HCT116 (cell line): ENCODE measurements at places on chromosomes 5 and 9. TPM values are rescaled to one million over a fixed set of nuclear protein-coding genes. Genes with fewer than 3 reads are reported as not detected.

DNA sequence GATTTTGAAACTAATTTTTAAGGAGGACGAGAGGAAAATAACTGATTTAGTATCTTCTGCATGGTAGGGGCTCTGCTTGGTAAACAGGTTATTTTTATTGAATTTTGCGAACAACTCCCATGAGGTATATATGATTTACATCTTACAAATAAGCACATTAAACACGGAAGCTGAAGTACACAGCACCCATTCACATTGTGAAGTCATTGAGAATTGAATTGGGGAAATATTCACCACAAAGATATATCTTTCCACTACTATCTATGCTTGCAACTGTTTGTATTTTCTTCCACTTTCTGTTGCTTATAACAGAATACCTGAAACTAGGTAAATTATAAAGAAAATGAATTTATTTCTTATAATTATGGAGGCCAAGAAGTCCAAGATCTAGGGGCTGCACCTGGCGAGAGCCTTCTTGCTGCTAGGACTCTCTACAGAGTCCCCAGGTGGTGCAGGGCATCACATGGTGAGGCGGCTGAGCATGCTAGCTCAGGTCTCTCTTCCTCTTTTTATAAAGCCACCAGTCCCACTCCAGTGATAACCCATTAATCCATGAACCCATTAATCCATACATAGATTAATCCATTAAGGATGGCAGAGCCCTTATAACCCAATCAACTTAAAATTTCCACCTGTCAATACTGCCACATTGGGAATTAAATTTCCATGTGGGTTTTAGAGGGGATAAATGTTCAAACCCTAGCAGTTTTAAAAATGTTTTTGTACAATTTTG lies 79.0 kb upstream of the ZNF608 start:
- DNase-seq: no peak

DNA sequence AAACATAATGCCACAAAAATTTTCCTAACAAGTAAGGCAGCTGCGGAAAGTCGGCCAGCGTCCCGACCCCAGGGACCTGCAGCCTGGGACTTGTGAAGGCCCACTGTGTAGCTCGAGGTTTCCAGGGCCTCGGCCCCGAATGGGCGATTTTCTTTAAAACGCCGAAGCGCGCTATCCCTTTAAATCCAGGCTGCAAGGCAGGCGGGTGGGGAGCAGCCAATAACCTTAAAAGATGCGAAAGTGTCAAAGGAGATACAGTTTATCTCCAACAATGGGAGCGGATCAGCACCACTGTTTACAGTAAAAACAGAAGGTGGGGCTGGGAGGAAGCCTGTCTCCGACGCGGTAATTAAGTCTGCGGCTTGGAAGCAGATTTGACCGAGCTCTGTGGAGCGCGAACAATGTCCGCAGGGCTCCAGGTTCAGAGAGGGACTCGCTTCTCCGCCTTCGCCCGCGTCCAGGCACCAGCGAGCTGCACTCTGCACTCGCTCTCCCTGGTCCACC lies 1.7 kb upstream of the ZSWIM6 start:
- DNase-seq: no peak

GRCh38 chr5:4625206-4625896 lies 514.8 kb upstream of the ADAMTS16 start:
- no peak for DNase-seq

- DNase-seq: no peak
Measured at GRCh38 chr5:165184183-165184582, 1678.8 kb downstream of the MAT2B start.

DNA sequence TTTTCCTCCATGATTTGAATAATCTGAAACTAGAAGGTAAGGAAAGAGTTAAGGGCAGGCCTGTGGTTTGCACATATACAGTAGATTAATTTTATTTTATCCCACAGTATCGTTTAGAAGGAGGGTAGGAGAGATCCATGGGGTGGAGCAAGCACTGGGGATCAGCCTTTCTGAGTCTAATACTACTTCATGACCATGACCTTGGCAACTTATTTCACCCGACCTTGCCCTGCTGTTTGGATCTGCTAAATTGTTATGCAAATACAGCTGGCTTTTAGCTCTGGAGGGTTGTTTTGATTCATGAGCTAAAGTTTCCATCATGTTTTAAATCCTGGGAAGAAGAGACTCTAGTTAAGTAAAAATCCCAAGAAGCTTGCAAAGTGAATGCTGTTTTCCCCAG lies 864 bp upstream of the GRIN3A start:
- no peak for DNase-seq

GRCh38 chr9:95770653-95771131 lies 104.8 kb upstream of the ERCC6L2 start:
- no peak for DNase-seq

DNA sequence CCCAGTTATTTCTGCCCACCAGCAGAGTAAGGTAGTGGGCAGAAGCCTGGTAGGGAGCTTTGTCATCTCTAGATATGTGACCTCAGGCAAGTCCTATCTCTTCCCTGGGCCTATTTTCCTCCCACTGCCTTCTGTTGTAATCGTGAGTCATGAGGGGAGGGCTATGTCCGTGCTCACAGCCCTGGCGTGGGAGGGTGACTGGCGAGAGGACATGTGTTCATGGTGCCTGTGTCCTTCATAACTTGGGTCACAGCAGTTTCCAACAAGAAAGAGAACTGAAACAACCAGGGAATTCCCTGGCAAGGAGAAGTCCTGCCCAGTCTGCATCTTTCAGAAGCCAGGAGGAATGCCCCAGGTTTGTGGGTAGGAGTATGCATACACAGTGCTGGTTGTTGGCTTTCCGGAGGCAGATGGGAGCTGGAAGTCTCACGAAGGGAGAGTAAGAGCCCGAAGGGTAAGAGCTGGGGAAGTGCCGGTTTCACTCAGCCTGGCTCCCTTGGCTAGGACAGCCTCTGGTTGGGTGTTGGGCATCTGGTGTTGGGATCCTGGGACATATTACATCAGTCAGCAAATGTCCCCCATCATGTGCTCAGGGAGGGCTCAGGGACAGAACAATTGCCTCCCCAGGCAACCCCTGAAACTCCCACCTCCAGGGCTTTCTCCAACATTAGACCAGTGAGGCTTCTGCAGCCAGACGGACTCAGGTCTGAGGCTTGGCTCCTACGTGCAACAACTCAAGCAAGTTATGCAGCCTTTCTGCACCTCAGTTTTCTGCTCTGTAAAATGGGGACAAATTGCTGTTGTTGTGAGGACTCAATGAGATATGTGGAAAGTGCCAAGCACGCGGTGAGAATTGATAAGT lies 4.3 kb upstream of the TIFAB start:
- peak; percentile 46 for DNase-seq

DNA sequence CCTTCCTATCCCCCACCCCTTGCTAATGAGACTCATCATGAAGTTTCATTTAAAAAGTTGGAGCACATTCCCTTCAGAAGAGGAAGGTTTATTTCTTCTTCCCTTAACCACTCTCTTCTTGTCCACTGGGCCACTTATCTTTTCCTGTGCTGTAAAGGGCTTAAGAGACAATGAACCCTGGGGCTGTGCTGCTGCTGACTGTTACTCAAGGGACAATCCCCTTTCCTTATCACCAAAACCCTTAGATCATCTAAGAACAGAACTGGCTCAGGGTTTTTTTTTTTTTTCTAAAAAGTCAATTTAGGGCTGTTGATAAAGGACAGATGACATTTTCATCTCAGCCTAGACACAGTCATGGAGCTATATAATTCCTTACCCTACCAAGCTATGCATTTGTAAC lies 29.6 kb downstream of the CAPSL start:
- no peak for DNase-seq

GRCh38 chr5:119269061-119269944 lies 86.5 kb upstream of the TNFAIP8 start:
- peak; percentile 7 for DNase-seq

DNA sequence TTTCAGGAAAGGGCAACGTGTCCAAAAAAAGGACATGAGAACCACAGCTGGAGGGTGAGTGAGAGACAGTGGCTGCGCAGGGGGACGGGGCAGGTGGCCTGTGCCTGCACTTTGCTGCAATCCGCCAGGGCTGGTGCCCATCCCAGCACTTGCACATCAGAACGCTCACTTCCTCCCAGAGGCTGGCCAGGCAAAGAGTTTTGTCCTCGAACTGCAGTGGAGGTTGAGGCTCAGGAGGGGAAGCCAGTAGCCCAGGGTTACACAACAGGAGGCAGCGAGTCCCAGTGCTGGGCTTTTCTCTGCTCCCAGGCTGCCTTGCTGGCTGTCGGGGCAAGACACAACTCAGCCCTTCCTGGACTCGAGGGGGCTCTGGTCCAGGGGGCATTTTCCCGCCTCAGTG lies 33.1 kb downstream of the CRB2 start:
- no peak for DNase-seq

- no peak for DNase-seq
Measured at GRCh38 chr5:105963696-105964255, 1707.0 kb downstream of the EFNA5 start.

DNA sequence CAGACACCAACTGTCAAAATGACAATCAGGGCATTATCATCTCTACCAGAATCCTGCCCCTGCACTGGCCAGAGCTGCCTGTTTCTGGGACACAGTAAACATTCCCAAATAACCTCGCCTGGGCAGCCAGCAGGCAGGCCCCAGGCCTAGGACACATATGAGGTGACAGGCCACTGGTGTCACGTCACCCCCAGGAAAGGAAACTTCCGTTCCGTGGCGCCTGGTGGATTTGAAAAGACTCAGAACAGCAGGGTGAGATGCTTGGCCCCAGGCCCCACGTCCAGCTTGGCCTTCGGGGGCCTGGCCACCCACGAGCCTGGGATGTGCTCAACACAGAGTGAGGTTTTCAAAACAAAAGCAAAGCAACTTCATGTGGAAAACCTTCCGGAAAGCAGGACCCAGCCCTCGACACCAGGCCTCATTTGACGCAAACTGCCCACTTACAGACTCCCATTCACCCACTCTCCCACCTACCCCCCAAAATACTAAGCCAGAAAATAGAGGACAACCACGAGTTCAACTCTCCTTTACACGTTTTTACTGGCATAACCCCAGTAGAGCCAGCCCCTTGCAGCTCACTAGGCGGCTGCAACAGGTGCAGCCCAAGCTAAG lies 1.2 kb downstream of the SEMA4D start:
- DNase-seq: no peak

DNA sequence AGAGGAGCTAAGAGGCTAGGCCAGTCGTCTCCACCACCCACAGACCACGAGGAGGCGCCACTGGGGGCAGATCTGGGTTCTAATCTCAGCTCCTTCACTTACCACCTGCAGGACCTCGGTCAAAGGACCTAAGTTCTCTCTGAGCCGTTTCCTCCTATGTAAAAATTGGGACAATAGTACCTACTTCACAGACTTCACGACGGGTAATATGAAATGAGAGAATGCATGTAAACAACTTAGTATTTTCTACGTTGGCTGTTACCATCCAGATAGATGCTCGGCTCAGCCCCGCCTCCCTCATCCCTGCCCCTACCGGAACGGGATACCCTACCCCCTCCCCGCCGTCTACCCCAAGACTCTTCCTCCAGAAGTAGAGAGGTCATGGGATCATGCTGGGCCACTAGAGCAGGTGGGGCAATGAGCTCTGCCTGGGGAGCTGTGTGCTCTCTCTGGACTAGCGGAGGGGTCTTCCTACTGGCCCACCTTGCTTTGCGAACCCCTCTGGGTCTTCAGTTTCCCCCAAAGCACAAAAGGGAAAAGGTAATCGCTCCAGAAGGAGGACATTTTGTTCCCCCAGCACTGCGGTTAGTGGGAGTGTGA lies 541 bp downstream of the GNPDA1 start:
- peak; percentile 48 for DNase-seq

DNA sequence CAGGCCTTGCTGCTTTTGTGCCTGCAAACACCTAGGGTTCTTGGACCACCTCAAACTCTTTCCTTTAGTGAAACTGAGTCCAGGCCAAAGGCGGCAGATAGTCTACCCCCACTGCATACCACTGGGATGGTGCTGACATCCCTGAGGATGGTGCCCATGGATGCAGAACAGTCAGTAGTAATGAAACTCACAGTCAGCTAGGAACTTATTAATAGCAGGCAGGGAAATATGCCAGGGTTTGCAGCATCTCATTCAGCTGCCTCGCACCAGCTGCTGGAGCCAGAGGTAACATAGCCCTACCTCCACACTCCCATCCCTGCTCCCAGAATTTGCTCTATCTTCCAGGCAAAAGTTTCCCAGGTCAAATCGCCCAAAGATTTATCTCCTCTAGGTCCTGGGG lies 189.1 kb downstream of the SREK1 start:
- no peak for DNase-seq

GRCh38 chr9:14314424-14314928 lies 535 bp upstream of the NFIB start:
- peak; percentile 19 for DNase-seq

- DNase-seq: no peak
Measured at GRCh38 chr5:180191716-180192115, 17.3 kb downstream of the RASGEF1C start.

- no peak for DNase-seq
Measured at GRCh38 chr5:65050140-65050539, 281.4 kb downstream of the CWC27 start.

DNA sequence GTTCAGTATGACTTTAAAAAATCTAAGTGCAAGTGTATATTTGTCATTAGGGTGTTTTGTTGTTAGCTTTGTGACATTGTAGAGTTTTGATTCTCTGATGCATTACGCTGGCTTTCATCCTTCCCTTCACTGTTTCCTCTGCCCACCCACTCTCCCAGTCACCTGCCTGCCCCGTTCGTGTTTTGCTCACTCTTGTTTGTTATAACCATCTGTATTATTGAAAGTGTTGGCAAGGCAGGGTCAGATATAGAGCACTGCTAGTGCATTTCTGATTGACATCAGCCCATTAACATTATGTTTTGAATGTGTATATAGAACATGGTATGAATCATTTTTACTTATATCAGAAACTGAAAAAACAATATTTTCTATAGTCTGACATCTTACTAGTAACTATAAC lies 27.3 kb downstream of the SCGB3A1 start:
- DNase-seq: no peak

DNA sequence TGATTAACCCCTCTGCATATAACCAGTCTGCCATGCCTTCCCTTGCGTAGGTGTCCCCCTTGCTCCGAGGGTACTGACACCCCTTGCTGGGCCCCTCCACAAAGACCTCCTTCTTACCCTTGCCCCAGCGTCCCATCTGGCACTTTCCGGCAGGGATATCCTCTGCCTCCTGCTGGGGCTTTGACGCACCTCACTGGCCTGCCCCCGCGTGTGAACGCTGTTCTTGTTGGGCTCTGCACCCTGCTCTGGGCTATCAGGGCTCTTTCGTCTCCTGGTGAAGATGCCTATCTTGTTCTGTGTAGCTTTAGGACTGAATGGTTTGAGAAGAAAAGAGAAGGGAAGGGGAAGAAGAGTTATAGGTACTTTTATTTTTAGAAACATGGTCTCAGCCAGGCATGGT lies 53.0 kb downstream of the SUB1 start:
- no peak for DNase-seq

Gene SOX30
- total RNA-seq: 0.27 TPM

Gene NACC2
- 27.8 TPM for total RNA-seq

Gene HTR4
- total RNA-seq: not detected

Gene SHOC1
- total RNA-seq: 1.1 TPM

Gene LHX3
- total RNA-seq: not detected

Gene SH3GLB2
- 87.9 TPM for total RNA-seq

Gene OLFML2A
- 6.3 TPM for total RNA-seq

Gene ANXA2R
- total RNA-seq: 0.37 TPM

Gene HTR1A
- total RNA-seq: not detected

Gene NKD2
- total RNA-seq: 20.4 TPM

Gene CCNO
- total RNA-seq: 12.1 TPM

Gene MEIKIN
- total RNA-seq: not detected

Gene FGF1
- not detected for total RNA-seq

Gene CD274
- 2.5 TPM for total RNA-seq

Gene C9
- 0.34 TPM for total RNA-seq

Gene ADGRD2
- not detected for total RNA-seq
